Lower lobe of right lung (tissue), 2 donors: ENCODE measurements at places on chromosomes 7 and 10. TPM values are rescaled to one million over a fixed set of nuclear protein-coding genes. Genes with fewer than 3 reads are reported as not detected.

The PLA2G12B gene
- total RNA-seq, result 2.0 TPM

The BAIAP2L1 gene
- total RNA-seq, result 21.1 TPM

The HOXA7 gene
- total RNA-seq, result 2.2 TPM

- H3K36me3 ChIP-seq, result no peaks in the 10 kb centered on the region
- H3K27me3 ChIP-seq, result no peaks in the 10 kb centered on the region
- H3K4me3 ChIP-seq, result no peak overlapping the region
- peak overlapping the region; percentile 21 for H3K27ac ChIP-seq
- no peak for DNase-seq
- peaks cover 25% of the 10 kb centered on the region for H3K4me1 ChIP-seq
Measured at GRCh38 chr7:30549931-30550493, 44.7 kb upstream of the GARS1 start.

- H3K27me3 ChIP-seq, result no peaks in the 10 kb centered on the region
- peaks cover 56% of the 10 kb centered on the region for H3K36me3 ChIP-seq
- peaks cover 32% of the 10 kb centered on the region for H3K4me1 ChIP-seq
- DNase-seq, result no peak
Measured at GRCh38 chr7:99461221-99461620, 4.7 kb downstream of the ATP5MF start.

DNA sequence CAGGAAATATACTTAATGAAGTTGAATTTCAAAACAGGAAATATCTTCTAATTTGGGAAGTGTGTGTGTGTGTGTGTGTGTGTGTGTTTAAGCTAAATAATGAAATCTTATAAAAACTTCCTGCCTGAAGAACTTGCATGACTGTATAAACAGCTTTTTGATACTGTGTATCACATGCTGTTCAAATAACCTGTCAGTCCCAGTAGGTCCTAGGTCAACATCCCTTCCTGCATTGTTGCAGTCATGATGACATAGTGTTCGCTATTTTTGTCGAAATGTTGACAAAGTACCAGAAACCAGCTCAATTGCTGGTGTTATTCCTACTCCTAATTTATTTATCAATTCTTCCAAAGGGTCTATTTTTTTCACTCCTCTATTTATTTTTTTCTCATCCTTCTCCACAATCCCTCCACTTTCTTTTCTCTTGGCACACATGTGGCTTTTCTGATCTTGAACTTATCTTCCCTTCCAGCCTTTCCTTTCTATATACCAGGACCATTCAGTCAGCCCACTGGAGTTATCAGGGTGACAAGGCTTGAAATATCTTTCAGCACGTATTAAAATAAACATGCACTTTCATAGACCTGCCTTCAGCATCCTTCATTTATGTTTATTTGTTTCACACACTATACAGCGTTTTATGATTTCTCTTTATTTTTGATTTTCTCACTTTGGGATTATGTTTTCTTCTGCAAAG, 115.8 kb downstream of the PLXDC2 start:
- no peak for DNase-seq
- no peaks in the 10 kb centered on the region for H3K27me3 ChIP-seq
- no peak overlapping the region for H3K4me3 ChIP-seq
- H3K4me1 ChIP-seq, result peaks cover 42% of the 10 kb centered on the region

DNA sequence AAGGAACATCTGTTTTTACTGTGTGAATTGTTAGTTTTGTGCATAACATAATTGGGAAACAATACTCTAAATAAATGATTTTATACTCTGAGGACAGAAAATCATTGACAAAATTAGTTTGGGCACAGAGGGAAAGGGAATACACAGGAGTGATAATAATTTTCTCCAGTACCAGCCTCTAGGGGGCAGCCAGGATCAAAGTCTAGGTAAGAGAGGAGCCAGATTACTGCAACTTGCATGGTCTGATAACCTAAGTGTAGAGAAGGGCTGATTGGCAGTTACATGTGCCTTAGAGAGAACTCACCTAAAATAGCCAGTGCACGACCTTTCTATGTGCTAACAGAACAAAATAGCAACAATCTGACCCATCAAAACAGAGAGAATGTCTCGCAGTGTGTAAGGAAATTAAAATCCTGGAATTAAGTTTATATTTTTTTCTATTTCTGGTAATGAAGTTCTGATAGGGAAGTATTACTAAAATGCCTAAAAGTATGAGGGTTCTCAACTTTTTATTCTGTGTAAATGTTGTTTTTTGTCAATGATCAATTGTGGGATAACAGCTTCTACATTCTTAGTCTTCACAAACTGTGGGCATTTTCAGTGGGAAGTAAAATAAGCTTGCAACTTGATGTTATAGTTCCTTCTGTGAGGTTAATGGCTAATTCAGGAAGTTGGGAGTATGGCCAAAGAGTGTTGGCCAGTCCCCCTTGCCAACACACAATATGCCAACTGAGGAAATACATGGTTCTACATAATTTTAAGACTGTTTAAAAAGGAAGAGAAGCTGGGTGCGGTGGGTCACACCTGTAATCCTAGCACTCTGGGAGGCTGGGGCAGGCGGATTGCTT, 66.4 kb downstream of the EXOC6 start:
- H3K4me1 ChIP-seq, result no peaks in the 10 kb centered on the region
- no peak for DNase-seq
- no peak overlapping the region for H3K4me3 ChIP-seq
- peaks cover 5% of the 10 kb centered on the region for H3K36me3 ChIP-seq

DNA sequence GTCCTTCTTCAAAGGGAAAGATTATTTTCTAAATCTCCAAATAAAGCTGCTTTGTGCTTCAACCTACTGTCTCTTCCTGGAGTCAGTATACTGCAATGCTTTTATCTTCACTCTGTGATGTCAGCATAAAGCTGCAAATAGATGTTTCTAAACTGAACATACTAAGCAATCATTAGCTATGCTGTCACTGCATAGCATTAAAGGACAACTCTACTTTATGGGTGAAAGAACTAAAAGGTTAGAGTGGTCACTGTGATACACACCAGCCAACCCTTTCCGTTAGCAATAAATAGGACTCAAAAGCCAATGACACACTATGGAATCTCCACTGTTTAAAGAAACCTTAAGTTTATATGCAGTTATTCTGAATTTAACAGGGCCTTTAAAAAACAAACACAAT, 1.8 kb downstream of the CCDC186 start:
- DNase-seq, result no peak
- H3K27ac ChIP-seq, result no peak overlapping the region
- H3K4me3 ChIP-seq, result peak overlapping the region; percentile 71

- H3K36me3 ChIP-seq, result peaks cover 24% of the 10 kb centered on the region
- H3K27ac ChIP-seq, result no peak overlapping the region
- H3K4me1 ChIP-seq, result no peaks in the 10 kb centered on the region
- H3K4me3 ChIP-seq, result no peak overlapping the region
- DNase-seq, result no peak
Measured at GRCh38 chr7:107538001-107538400, 25.7 kb downstream of the COG5 start.

DNA sequence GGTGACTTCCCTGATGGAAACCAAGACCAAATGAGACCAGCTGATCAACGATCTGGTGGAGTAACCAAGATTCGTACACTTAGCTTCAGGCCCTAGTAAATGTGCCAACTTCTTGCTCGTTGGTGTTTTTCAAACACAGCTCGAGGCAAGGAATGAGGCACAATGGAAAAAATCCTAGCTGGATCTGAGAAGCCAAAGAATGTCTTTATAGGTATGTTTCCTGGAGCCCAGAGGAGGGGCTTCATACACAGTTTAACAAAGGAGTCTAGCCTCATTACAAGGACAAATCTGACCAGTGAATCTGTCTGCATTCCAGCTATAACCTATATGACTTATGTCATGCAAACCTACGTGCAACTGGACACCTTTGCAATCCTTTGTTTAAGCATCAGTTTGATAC, 3.7 kb downstream of the COL17A1 start:
- H3K4me3 ChIP-seq, result no peak overlapping the region
- H3K27me3 ChIP-seq, result no peaks in the 10 kb centered on the region
- no peak for DNase-seq
- peaks cover 5% of the 10 kb centered on the region for H3K4me1 ChIP-seq
- no peak overlapping the region for H3K27ac ChIP-seq
- no peaks in the 10 kb centered on the region for H3K36me3 ChIP-seq
